Vagina (tissue), 2 donors: ENCODE measurements at places on chromosomes 7 and 10.

DNA sequence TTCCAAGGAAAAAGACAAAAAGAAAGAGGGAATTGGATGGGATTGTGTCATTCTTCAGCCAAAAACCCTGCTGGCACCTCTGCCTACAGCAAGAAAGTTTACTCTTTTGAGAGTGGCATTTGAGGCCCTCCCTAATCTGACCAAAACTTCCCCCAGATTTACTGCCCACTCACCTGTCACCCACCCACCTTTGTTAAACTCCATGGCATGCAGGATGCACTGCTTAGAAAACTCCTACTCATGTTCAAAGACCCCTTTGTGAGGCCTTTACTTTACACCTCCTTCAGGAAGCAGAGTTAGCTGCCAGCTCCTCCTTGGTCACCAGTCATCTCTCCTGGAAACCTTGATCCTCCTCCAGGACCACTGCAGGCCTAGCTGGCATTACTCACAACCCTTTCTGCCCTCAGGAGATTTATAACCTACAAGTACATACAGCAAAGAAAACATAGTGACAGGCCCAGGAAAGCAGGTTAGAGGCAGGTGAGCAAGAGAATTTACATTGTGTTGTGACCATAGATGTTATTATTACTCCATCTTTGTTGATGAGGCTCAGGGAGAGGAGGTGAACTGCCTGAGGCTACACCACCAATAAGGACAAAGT lies 10.3 kb upstream of the PLAC9 start:
- no peak for DNase-seq
- H3K4me1 ChIP-seq = no peaks in the 10 kb centered on the region
- H3K27me3 ChIP-seq = no peaks in the 10 kb centered on the region
- no peak overlapping the region for H3K27ac ChIP-seq
- H3K4me3 ChIP-seq = no peak overlapping the region
- H3K36me3 ChIP-seq = no peaks in the 10 kb centered on the region

DNA sequence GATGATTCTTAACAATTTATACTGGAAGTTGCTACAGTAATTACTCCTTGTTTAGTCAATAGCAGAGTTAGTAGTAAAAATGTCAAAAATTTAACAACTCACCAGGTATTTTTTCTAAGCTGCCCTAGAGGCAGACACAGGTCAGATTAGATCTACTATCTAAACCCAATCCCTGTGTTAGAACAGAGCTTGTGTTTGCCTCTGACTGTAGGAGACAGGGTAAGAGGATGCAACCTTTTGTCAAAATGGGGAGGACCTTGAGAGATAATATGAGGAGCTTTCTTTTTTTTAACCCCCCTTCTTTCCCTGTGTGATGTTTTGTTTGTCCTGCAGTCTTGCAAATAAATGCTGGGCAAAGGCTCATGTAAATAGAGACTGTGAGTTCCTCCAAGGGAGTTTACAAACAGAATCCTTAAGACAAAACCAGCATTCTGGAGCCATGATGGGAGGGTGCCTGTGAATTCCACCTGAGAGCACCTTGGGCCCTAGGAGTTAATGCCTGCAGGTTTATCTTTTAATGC lies 353.1 kb downstream of the GATA3 start:
- no peak overlapping the region for H3K4me3 ChIP-seq
- no peaks in the 10 kb centered on the region for H3K4me1 ChIP-seq
- no peak for DNase-seq
- H3K36me3 ChIP-seq = no peaks in the 10 kb centered on the region

- no peaks in the 10 kb centered on the region for H3K4me1 ChIP-seq
- no peaks in the 10 kb centered on the region for H3K27me3 ChIP-seq
- DNase-seq = no peak
- no peak overlapping the region for H3K4me3 ChIP-seq
- H3K36me3 ChIP-seq = no peaks in the 10 kb centered on the region
Measured at GRCh38 chr10:47231414-47231813, 68.6 kb upstream of the GDF10 start.

- no peak overlapping the region for H3K4me3 ChIP-seq
- H3K4me1 ChIP-seq = no peaks in the 10 kb centered on the region
- no peaks in the 10 kb centered on the region for H3K36me3 ChIP-seq
- no peak for DNase-seq
- no peak overlapping the region for H3K27ac ChIP-seq
Measured at GRCh38 chr7:11557627-11558026, 274.4 kb downstream of the THSD7A start.

DNA sequence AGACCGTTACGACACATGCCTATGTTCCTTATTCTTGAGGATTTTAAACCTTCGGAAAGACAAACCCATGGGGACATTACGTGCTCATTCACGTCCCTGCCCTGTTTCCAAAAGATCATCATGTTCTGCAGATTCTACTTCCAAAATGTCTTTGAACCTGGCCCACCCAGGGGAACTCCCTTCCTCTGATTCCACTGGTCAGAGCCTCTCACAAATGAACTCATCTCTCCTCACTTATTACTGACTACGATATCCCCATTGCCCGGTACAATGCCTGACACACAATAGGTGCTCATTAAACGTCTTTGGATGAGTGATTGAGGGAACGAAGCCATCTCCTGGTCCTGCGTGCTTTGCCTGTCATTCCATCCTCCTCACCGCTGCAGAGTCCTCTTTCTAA lies 168.3 kb upstream of the RNF32 start:
- H3K4me1 ChIP-seq = no peaks in the 10 kb centered on the region
- no peak overlapping the region for H3K4me3 ChIP-seq
- no peaks in the 10 kb centered on the region for H3K27me3 ChIP-seq
- no peak for DNase-seq
- no peak overlapping the region for H3K27ac ChIP-seq

DNA sequence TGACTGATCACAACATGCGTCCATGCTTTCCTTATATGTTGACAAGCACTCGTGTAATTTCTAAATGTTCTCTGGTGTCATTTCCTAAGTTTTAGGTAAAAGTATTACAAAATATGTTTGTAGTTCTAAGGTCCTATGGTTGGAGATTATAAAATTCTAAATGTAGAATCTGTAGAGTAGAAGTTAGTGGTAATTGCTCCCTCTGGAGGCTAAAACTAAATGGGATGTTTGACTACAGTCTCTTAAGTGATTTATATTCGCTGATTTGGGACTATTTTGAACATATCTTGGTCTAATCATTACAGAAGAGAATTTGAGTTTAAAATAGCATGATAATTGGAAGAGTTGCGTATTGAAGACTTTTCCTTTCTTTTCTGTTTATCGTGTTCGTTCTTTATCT lies 74.1 kb downstream of the ZMYND11 start:
- no peak overlapping the region for H3K4me3 ChIP-seq
- no peaks in the 10 kb centered on the region for H3K36me3 ChIP-seq
- no peaks in the 10 kb centered on the region for H3K4me1 ChIP-seq

GRCh38 chr7:29421010-29421956 lies 142.4 kb upstream of the PRR15 start:
- no peak overlapping the region for H3K27ac ChIP-seq
- no peak for DNase-seq
- no peak overlapping the region for H3K4me3 ChIP-seq
- no peaks in the 10 kb centered on the region for H3K4me1 ChIP-seq

- H3K36me3 ChIP-seq = no peaks in the 10 kb centered on the region
- no peaks in the 10 kb centered on the region for H3K27me3 ChIP-seq
- no peaks in the 10 kb centered on the region for H3K4me1 ChIP-seq
- no peak overlapping the region for H3K27ac ChIP-seq
- H3K4me3 ChIP-seq = no peak overlapping the region
- no peak for DNase-seq
Measured at GRCh38 chr7:5439572-5440496, 16.2 kb upstream of the TNRC18 start.

DNA sequence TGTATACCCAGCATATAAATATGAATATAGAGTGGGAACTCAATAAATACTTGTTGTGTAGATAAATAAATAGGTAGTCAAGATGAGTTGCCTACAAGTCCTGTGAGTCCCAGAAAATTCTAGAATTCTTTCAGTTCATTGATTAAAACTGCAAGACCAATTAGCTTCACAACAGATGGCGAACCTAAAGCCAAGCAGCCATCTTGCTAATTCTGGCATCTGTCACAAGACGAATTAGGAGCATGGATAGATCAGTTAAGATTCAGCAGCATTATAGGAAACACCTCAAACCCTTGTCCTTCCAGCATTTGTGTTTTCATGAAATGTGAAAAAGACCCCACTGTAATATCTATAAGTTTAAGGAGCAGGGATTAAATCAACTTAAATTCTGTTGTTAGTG lies 552.7 kb downstream of the MAGI2 start:
- no peaks in the 10 kb centered on the region for H3K36me3 ChIP-seq
- no peak overlapping the region for H3K4me3 ChIP-seq
- no peaks in the 10 kb centered on the region for H3K4me1 ChIP-seq
- no peak overlapping the region for H3K27ac ChIP-seq
- DNase-seq = no peak

DNA sequence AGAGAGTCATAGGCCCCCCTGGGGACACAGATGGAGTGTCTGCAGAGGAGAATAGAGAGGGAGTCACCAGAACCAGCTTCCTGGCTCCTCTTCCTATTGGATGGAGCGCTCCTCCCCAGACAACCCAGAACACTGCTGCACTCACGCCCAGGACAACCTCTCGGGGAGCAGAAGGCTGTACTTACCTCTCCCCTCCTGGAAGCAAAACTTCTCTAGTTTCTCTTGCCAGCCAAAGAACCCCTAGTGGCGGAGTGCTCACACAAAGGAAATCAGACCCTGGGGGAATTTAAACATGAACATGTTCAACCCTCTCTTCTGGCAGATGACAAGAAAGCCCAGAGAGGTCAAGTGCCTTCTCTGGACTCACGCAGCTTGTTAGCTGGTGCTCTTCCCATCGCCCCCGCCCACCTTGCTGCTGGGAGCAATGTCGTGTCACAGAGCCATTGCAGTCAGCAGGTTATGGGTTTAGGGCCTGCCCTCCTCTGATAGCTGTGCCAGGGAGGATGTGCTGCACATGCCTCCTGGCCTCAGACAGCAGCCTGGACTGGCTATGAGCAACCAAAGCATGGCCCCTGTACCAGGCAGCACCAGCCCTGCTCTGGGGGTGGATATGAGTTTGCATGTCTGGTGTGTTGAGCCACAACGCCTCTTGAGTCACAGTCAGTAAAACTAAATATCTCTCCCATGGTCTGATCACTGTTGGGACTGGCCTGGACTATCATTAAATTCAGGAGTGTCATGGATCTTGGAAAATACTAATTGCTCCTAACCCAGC lies 84.4 kb downstream of the SLIT1 start:
- H3K27me3 ChIP-seq = no peaks in the 10 kb centered on the region
- peaks cover 11% of the 10 kb centered on the region for H3K4me1 ChIP-seq
- H3K36me3 ChIP-seq = no peaks in the 10 kb centered on the region
- no peak overlapping the region for H3K27ac ChIP-seq

- no peaks in the 10 kb centered on the region for H3K4me1 ChIP-seq
- no peak for DNase-seq
- H3K4me3 ChIP-seq = no peak overlapping the region
- H3K27ac ChIP-seq = no peak overlapping the region
Measured at GRCh38 chr7:127486654-127487053, 94.1 kb upstream of the ZNF800 start.

GRCh38 chr10:22850541-22850940 lies 77.3 kb upstream of the ARMC3 start:
- peaks cover 17% of the 10 kb centered on the region for H3K4me1 ChIP-seq
- H3K36me3 ChIP-seq = no peaks in the 10 kb centered on the region
- H3K27me3 ChIP-seq = no peaks in the 10 kb centered on the region
- H3K4me3 ChIP-seq = no peak overlapping the region
- H3K27ac ChIP-seq = no peak overlapping the region
- no peak for DNase-seq

DNA sequence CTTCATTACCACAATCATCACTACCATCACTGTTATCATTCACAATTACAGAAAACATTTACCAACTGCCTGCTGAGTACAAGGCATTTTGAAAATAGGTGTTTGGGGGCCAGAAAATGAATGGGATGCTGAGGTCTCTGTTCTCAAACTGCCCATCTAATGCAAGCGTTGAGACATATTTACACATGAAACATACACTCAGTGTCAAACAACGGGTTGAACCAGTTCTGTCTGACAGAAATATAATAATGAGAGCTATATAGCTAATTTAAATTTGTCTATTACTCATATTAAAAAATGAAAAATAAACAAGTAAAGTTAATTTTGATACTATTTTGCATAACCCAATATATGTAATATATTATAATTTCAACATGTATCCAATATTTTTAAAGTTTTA lies 303.1 kb downstream of the KCNMA1 start:
- H3K4me1 ChIP-seq = no peaks in the 10 kb centered on the region
- H3K36me3 ChIP-seq = no peaks in the 10 kb centered on the region
- no peak for DNase-seq
- H3K27ac ChIP-seq = no peak overlapping the region
- no peak overlapping the region for H3K4me3 ChIP-seq
- no peaks in the 10 kb centered on the region for H3K27me3 ChIP-seq

DNA sequence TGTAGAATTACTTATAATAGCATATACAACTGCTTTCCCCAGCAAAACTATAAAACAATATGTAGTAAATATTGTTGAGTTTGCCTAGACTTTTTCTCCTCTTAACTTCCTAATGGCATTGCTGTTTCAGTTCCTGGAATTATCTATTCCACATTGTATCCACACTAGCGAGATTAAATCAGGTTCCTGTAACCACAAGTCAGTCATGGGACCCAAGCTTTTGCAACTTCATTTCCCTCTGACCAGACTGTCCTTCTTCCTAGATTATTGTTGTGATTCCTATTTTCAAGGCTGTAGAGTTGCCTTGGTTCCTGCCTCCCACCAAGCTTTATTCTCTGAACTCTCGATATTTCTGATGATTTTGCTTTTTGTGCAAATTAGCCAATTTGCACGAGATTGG lies 173.3 kb upstream of the ZNF804B start:
- no peaks in the 10 kb centered on the region for H3K36me3 ChIP-seq
- no peak for DNase-seq
- no peak overlapping the region for H3K27ac ChIP-seq
- no peaks in the 10 kb centered on the region for H3K27me3 ChIP-seq
- H3K4me1 ChIP-seq = no peaks in the 10 kb centered on the region

DNA sequence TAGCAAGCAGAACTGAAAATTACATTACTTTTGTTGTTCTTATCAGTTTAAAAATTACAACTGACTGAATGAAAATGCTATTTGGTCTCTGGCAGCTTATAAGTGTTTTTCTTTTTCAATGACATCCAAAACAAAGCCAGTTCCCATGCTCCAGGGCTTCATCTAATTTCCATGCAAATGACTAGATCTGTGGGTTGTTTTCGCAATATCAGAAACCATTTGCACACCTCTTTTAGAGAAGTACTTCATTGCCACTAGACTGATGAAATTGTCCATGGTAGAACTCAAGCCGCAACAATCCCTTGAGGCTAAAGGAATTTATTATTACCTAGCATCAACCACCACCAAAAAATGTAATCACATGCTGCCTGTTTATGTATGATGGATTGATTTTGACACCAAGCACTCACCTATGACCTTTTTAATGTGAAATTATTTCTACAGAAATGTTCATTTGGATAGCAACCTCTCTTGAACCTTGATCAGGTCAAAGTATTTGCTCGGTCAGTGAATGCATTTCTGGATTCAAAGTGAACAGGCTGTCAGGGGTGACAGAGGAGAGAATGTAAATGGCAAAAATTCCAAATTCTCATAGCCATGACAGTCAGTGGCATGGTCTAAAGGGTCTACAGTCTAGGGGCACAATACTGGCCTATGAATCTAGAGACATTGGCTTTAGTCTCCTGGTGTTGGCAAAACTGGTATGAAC lies 769.3 kb downstream of the SORCS1 start:
- no peaks in the 10 kb centered on the region for H3K36me3 ChIP-seq
- no peaks in the 10 kb centered on the region for H3K27me3 ChIP-seq
- no peaks in the 10 kb centered on the region for H3K4me1 ChIP-seq
- H3K27ac ChIP-seq = no peak overlapping the region
- no peak overlapping the region for H3K4me3 ChIP-seq

GRCh38 chr10:126104767-126105166 lies 208.4 kb downstream of the FANK1 start:
- no peaks in the 10 kb centered on the region for H3K36me3 ChIP-seq
- H3K27me3 ChIP-seq = no peaks in the 10 kb centered on the region
- no peak for DNase-seq
- H3K4me3 ChIP-seq = no peak overlapping the region
- no peak overlapping the region for H3K27ac ChIP-seq
